Uterus (tissue), 4 donors: ENCODE measurements at places on chromosomes 12 and 14. TPM values are rescaled to one million over a fixed set of nuclear protein-coding genes. Genes with fewer than 3 reads are reported as not detected.

- no peak for DNase-seq
- peaks cover 3% of the 10 kb centered on the region for H3K27me3 ChIP-seq
- H3K4me3 ChIP-seq = no peak overlapping the region
- H3K36me3 ChIP-seq = no peaks in the 10 kb centered on the region
Measured at GRCh38 chr14:104113631-104114420, 24.6 kb upstream of the KIF26A start.

- H3K36me3 ChIP-seq = no peaks in the 10 kb centered on the region
- peak; percentile 74 for DNase-seq
- H3K27me3 ChIP-seq = no peaks in the 10 kb centered on the region
- H3K4me1 ChIP-seq = peaks cover 5% of the 10 kb centered on the region
- H3K4me3 ChIP-seq = no peak overlapping the region
Measured at GRCh38 chr12:98418357-98419075, 96.9 kb upstream of the TMPO start.

GRCh38 chr14:91866511-91867295 lies 633 bp downstream of the TC2N start:
- no peak for DNase-seq
- no peak overlapping the region for H3K27ac ChIP-seq
- H3K4me1 ChIP-seq = no peaks in the 10 kb centered on the region
- H3K36me3 ChIP-seq = no peaks in the 10 kb centered on the region

DNA sequence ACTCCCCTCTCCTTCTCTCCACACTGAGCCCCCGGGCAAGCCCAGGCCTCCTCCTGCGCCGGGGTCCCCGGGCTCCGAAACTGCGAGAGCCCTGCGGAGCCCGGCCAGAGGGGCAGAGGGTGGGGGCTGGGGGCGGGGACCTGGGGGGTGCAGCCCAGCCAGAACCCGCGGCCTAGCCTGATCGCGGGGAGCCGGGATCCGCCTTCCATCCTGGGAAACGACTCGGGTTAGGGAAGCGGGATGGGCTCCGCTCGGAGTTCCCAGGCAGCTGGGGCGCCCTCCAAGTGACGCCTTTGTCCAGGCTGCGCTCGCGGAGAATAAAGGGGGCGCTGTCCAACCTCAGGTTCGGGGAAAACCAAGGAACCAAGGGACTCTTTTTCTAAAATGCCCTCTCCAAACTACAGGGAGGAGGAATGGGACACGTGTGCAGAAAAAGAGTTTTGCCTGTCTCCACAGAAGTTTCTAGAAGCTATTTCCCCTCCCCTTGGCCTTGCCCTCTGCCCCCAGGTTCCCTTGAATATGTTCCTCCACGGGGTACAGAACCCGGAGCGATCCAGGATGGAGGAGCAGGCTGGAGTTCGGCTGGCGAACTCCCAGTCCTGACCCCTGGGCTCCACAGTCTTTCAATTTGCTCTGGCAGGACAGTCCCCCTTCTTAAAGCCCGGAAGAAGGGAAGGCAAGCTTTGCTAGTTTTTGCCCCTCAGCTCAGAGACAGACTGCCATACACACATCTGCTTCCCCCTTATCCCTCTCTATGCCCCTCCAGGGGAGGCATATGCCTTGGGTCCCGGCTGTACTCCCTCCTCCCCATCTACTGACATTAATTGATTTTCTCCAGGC lies 13.9 kb downstream of the NKX2-1 start:
- no peak for DNase-seq
- peaks cover 5% of the 10 kb centered on the region for H3K4me1 ChIP-seq
- H3K36me3 ChIP-seq = no peaks in the 10 kb centered on the region
- H3K4me3 ChIP-seq = no peak overlapping the region
- peaks cover 76% of the 10 kb centered on the region for H3K27me3 ChIP-seq

GRCh38 chr14:31582836-31583452 lies 21.7 kb downstream of the NUBPL start:
- DNase-seq = no peak
- no peaks in the 10 kb centered on the region for H3K36me3 ChIP-seq
- H3K27me3 ChIP-seq = no peaks in the 10 kb centered on the region
- H3K4me3 ChIP-seq = no peak overlapping the region
- H3K27ac ChIP-seq = no peak overlapping the region

DNA sequence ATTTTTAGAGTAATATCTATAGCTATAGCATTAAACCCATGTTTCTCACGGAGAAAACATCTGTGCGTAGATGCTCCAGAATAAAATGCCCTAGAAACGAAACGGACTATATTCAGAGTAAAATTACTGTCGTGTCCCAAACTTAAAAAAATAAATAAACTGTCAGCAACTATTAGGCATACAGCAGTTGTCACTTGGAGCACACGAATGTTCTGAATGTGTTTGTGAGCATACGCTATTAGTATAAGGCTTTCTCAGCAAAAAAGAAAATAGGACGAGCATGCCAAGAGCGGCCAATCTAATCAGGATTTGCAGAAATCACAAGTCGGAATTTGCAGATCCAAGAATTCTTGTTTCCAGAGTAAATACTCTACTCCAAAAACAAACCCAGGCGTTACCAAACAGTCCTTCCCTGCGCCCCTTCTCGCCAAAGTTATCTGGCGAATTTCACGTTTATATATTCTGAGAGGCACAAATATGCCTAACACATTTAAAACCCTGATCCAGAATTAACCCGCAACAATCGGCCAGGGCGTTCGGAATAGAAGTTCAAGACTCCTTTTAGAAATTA lies 836 bp downstream of the PTPN21 start:
- H3K4me1 ChIP-seq = peaks cover 16% of the 10 kb centered on the region
- H3K36me3 ChIP-seq = no peaks in the 10 kb centered on the region
- peak overlapping the region; percentile 92 for H3K27ac ChIP-seq
- peak overlapping the region; percentile 58 for H3K4me3 ChIP-seq
- DNase-seq = no peak

DNA sequence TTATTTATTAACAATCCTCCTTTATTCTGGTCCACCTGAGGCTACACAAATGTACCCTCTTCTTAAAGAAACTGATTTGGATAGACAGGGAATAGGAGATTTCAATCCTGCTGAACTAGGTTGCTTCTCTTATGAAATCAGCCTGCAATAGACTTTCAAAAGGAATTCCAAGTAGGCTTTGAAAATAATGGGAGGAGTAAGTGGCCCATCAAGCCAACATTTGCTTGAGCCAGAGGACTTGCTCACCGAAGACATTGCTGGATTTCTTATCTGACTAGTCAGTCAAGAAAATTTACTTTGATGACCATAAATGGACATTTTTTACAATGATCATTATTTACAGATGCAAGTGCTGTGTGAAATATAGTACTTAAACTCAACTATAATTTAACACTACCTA lies 82.8 kb upstream of the RASSF8 start:
- DNase-seq = no peak
- H3K4me1 ChIP-seq = no peaks in the 10 kb centered on the region
- no peak overlapping the region for H3K27ac ChIP-seq

DNA sequence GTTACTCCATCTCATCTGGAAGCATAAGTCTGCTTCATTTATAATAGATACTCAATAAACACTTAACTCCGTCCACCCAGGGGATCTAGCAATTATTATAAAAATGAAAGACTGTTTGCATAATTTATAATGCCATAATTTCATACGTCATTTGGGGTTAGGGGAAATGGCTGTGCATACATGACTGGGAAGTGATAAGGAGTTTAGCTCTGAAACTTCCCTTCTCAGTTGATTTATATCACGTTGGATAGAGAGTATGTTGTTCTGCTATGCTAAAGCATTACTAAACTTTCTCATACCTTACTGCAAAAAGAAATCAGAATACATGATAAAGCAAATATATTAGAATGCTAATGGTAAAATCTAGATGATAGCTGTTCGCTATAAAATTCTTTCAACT lies 90.4 kb upstream of the DYNC1H1 start:
- no peaks in the 10 kb centered on the region for H3K27me3 ChIP-seq
- H3K4me1 ChIP-seq = peaks cover 3% of the 10 kb centered on the region
- no peaks in the 10 kb centered on the region for H3K36me3 ChIP-seq
- H3K4me3 ChIP-seq = no peak overlapping the region
- no peak for DNase-seq
- H3K27ac ChIP-seq = no peak overlapping the region

GRCh38 chr14:99686557-99687283 lies 2.6 kb downstream of the CYP46A1 start:
- no peaks in the 10 kb centered on the region for H3K4me1 ChIP-seq
- no peak overlapping the region for H3K27ac ChIP-seq
- peak; percentile 8 for DNase-seq
- no peak overlapping the region for H3K4me3 ChIP-seq
- H3K27me3 ChIP-seq = no peaks in the 10 kb centered on the region
- H3K36me3 ChIP-seq = no peaks in the 10 kb centered on the region

DNA sequence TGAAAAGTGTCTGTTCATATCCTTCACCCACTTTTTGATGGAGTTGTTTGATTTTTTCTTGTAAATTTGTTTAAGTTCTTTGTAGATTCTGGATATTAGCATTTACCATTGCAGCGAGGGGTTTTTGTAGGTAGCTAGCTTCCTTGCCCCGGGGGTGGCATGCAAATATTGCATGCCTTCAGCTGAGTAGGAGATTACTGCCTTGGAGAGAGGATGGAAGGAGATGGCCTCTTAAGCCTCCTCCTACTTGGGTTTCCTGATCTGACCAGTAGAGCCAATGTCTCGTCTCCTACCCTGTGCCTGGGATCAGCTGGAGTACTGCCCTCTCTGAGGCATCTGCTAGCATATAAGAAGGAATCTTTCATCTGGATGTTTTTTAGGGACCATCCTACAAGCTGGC lies 134.4 kb upstream of the CCND2 start:
- H3K27me3 ChIP-seq = no peaks in the 10 kb centered on the region
- H3K4me3 ChIP-seq = no peak overlapping the region
- DNase-seq = no peak
- no peaks in the 10 kb centered on the region for H3K36me3 ChIP-seq
- no peak overlapping the region for H3K27ac ChIP-seq
- no peaks in the 10 kb centered on the region for H3K4me1 ChIP-seq

GRCh38 chr12:52874573-52875435 lies 26.0 kb upstream of the KRT78 start:
- H3K36me3 ChIP-seq = no peaks in the 10 kb centered on the region
- H3K4me3 ChIP-seq = peak overlapping the region; percentile 22
- H3K27me3 ChIP-seq = no peaks in the 10 kb centered on the region
- H3K4me1 ChIP-seq = peaks cover 21% of the 10 kb centered on the region
- no peak for DNase-seq

GRCh38 chr12:1080520-1081223 lies 89.6 kb downstream of the ERC1 start:
- H3K36me3 ChIP-seq = no peaks in the 10 kb centered on the region
- no peaks in the 10 kb centered on the region for H3K4me1 ChIP-seq
- no peak for DNase-seq
- no peak overlapping the region for H3K4me3 ChIP-seq

The ALDH2 gene
- 97.1 TPM for total RNA-seq

The RIPK3 gene
- 6.6 TPM for total RNA-seq

DNA sequence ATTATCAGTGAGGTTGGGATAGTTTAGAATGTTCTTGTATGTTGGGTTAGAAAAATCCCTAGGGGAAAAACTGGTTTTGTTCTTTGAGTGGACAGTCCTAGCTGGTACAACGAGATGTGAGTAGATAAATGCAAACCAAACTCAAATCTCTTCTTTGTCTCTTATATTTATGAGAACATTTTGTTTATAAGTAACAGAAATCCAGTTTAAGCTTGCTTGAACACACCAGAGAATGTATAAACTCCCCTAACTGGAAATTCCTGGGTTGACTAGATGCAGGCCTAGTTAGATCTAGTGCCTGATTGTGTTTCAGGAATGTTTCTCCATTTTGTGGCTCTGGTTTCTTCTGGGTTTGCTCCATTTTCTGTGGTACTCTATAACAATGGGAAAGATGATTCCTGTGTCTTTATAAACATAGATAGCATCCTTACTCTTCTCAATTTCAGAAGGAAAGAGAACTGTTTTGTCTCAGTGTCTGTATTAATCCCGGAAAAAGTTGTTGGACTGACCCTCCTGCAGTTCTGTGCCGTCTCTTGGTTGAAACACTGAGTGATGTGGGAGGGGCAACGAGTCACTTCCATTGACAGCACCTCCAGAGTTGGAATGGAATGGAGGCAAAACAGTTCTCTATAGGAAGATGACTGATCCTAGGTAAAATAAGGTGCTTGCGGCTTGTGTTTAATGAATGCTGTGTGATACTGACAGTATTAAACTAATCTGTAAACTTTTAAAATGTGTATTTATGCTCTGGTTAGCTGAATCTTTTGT lies 244.8 kb downstream of the TMTC2 start:
- no peak overlapping the region for H3K4me3 ChIP-seq
- H3K27me3 ChIP-seq = no peaks in the 10 kb centered on the region
- no peak overlapping the region for H3K27ac ChIP-seq
- H3K4me1 ChIP-seq = no peaks in the 10 kb centered on the region
- no peak for DNase-seq

- H3K4me3 ChIP-seq = no peak overlapping the region
- no peak overlapping the region for H3K27ac ChIP-seq
- no peaks in the 10 kb centered on the region for H3K36me3 ChIP-seq
- no peaks in the 10 kb centered on the region for H3K27me3 ChIP-seq
- peaks cover 15% of the 10 kb centered on the region for H3K4me1 ChIP-seq
- no peak for DNase-seq
Measured at GRCh38 chr12:52206304-52207040, 14.7 kb upstream of the KRT80 start.

- no peaks in the 10 kb centered on the region for H3K27me3 ChIP-seq
- H3K4me3 ChIP-seq = no peak overlapping the region
- H3K36me3 ChIP-seq = no peaks in the 10 kb centered on the region
- no peaks in the 10 kb centered on the region for H3K4me1 ChIP-seq
Measured at GRCh38 chr14:79027138-79027537, 857.0 kb downstream of the NRXN3 start.
